ENCODE measurements at places on chromosomes 16 and 17. TPM values are rescaled to one million over a fixed set of nuclear protein-coding genes. Genes with fewer than 3 reads are reported as not detected.

SALL1 gene
- total RNA-seq: not detected

TUBB3 gene
- 159 TPM for total RNA-seq

MED9 gene
- total RNA-seq: 7.6 TPM

CACNG3 gene
- total RNA-seq: not detected

KRTAP3-2 gene
- not detected for total RNA-seq

MFAP4 gene
- not detected for total RNA-seq

FGF11 gene
- 32.1 TPM for total RNA-seq

NR1D1 gene
- 4.1 TPM for total RNA-seq

GABARAPL2 gene
- total RNA-seq: 70.7 TPM

KRTAP9-8 gene
- total RNA-seq: not detected

KRTAP2-1 gene
- not detected for total RNA-seq

CCL7 gene
- not detected for total RNA-seq

NPIPA5 gene
- not detected for total RNA-seq

GAST gene
- 7.2 TPM for total RNA-seq

TMEM238L gene
- not detected for total RNA-seq

C17orf113 gene
- 0.74 TPM for total RNA-seq

TP53TG3B gene
- total RNA-seq: not detected

ATP6V0D1 gene
- total RNA-seq: 126 TPM

KCNH6 gene
- total RNA-seq: not detected

DNAI2 gene
- not detected for total RNA-seq

SARM1 gene
- 0.14 TPM for total RNA-seq

EVPLL gene
- total RNA-seq: 1.9 TPM

C1QL1 gene
- 0.71 TPM for total RNA-seq

EEF2KMT gene
- 15.4 TPM for total RNA-seq

MEIOC gene
- 0.19 TPM for total RNA-seq

SLC16A3 gene
- 274 TPM for total RNA-seq

RNU2-1 gene
- not detected for total RNA-seq

LITAF gene
- 62.7 TPM for total RNA-seq

TRPV3 gene
- total RNA-seq: 4.9 TPM

DHRS7C gene
- total RNA-seq: not detected

GCGR gene
- not detected for total RNA-seq

TVP23A gene
- not detected for total RNA-seq

OTOP2 gene
- 0.42 TPM for total RNA-seq

MFSD11 gene
- total RNA-seq: 15.1 TPM

DNAAF8 gene
- not detected for total RNA-seq

MPP3 gene
- total RNA-seq: 4.9 TPM

BTBD17 gene
- not detected for total RNA-seq

EMP2 gene
- total RNA-seq: 24.9 TPM

TMEM88 gene
- total RNA-seq: not detected

TPSAB1 gene
- total RNA-seq: not detected
